ENCODE measurements at places on chromosomes 2 and 18. TPM values are rescaled to one million over a fixed set of nuclear protein-coding genes. Genes with fewer than 3 reads are reported as not detected.
A peak's percentile ranks its signal among the peaks of the same experiment; 100 is the strongest.

- DNase-seq = no peak
Measured at GRCh38 chr2:201781557-201782051, 871 bp upstream of the ALS2 start.

The STARD6 gene
- total RNA-seq = not detected

GRCh38 chr2:234364661-234365060 is 132.2 kb downstream of the ARL4C start:
- DNase-seq = no peak

The FAM237A gene
- total RNA-seq = not detected

DNA sequence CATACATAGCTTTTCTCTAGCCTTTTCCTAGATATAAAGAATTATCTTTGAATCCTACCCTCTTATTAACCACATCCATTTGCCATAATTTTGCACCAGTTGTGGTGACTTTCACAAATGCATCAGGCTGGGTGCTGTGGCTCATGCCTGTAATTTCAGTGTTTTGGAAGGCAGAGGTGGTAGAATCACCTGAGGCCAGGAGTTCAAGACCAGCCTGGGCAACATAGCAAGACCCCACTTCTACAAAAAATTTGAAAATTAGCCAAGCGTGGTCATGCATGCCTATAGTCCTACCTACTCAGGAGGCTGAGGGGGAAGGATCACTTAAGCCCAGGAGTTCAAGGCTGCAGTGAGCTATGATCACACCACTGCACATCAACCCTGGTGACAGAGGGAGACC is 672.4 kb upstream of the CHAC2 start:
- no peak for DNase-seq

DNA sequence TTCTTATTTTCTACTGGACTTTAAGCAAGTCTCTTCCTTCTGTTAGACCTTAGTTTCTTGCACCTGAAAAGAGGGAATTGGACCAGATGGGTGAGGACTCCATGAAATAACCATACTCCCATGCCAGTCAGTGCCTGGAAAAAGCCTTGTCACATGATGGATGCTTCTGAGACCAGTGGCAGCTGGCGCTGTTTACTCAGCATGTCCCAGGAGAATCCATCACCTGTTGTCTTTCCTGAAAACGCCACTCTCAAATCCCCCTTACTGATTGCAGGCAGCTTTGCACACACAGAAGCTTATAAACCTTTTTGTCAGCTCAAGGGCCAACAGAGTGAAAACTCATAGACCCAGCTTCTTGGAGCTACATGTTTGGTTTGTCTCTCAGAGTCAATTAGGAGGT is 117.6 kb downstream of the POLE4 start:
- no peak for DNase-seq

GRCh38 chr2:105821428-105822125 is 76.9 kb downstream of the NCK2 start:
- DNase-seq = no peak

- no peak for DNase-seq
Measured at GRCh38 chr2:234789556-234790325, 162.1 kb upstream of the SH3BP4 start.

GRCh38 chr2:112836695-112837117 is at the start of gene IL1B:
IL1B (minus strand) TSS chr2:112836779; CDS start chr2:112836229, 550 bp downstream.
- DNase-seq = peak; percentile 86

The MRPL44 gene
- total RNA-seq = 33.5 TPM

DNA sequence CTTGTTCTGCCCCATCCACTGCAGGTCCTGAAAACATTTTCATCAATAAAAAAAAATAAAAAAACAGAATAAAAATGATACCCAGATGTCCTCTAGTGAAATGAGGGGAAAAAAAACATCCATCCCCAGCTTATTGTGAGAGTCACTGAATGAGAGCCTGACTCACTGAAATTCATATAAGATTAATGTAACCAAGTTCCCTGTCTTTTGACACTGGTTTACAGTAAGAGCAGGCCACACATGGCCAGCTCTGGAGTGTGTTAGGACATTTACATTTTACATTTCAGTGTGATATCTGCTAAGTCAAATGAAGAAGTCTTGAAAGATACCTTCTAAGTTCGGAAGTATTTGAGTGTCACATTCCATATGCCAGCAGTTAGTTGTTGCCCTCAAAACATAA is 21.1 kb upstream of the IL18R1 start:
- DNase-seq = no peak

DNA sequence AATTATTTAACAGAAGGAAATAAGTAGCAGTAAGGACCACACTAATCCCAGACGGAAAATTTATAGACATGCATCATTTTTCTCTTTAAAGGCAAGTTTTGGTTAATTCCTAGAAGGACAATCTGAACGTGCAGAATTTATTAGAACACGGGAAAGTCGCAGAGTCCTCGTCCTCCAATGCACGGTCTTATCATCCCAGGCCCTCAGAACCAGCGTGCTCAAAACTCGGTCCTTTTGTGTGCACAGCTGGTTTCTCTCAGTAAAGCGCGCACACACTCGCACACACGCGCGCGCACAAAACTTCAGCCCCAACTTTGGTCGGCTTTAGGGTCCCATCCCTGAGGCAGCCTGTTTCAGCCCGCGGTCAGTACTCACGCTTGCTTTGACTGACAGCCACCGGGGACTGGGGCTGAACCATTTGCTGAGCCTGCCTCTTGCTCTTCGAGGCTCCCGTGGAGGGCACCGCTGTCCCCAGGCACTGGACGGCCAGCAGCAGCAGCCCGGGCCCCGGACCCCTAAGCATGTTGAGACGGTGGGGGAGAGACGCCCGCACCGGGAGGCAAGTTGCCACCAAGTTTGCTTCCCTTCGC is 493 bp downstream of the FN1 start:
- peak; percentile 54 for DNase-seq

- no peak for DNase-seq
Measured at GRCh38 chr2:3665886-3666612, 8.0 kb downstream of the ALLC start.

The ASB18 gene
- not detected for total RNA-seq

The ACMSD gene
- total RNA-seq = not detected

DNA sequence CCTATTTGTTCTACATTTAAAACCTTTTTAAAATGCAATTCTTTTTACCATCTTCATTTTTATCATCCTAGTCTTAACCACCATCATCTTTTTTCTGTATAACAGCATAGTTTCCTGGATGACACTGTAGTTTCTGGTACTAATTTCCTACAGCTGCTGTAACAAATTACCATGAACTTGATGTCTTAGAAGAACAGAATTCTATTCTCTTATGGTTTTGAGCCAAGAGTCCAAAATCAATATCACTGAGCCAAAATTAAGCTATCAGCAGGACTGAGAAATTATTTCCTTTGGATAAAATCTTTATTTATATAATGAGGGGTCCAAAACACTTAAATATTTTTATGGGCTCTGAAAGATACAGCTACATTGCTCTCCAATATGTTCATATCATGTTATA is 539.3 kb downstream of the METTL4 start:
- no peak for DNase-seq

GRCh38 chr2:205764270-205764746 is 82.0 kb downstream of the NRP2 start:
- DNase-seq = no peak

GRCh38 chr2:231667496-231667895 is 40.8 kb upstream of the PTMA start:
- DNase-seq = no peak

GRCh38 chr18:23515911-23516546 is 12.7 kb downstream of the RMC1 start:
- peak; percentile 76 for DNase-seq

The PJVK gene
- total RNA-seq = not detected

- no peak for DNase-seq
Measured at GRCh38 chr2:147094077-147094476, 750.8 kb upstream of the ACVR2A start.

The IL18R1 gene
- not detected for total RNA-seq

Data from M059J (cell line).